Upper lobe of left lung (tissue), 6 donors: ENCODE measurements at places on chromosomes 5 and 9.

DNA sequence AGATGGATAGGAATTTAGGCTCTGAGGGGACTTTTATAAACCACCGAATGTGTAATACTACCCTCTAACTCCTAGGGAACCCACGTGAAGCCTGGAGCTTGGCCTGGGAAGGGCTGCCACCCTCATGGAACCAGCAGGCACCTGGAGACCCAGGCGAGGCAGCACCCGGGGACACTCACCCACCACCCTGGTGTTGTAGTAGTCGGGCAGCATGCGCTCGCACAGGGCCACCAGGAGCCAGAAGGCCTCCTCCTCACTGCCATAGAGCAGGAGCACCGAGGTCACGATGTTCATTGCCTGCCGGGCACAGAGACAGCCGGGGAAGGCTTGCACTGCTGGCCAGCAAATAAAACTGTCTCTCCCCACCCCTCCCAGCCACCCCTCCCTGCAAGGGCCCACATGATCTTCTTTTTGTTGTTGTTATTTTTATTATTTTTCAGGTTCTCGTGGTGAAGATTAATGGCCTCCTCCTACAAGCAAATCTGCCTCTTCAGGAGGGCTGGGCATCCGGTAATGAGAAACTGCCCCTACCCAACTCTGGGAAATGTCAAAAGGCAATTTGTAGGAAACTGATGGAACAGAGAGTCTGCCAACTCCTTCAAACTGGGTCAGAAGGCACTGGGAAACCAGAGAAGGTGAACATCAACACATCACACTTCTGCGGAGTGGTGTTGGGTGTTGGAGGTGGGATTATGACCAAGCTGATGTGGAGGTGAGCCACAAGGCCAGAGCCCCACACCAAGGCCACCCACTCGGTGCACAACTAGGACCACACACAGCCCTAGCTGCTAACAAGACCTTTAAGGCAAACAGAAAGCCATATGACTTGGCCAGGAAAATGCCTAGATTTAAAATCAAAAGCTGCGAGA lies 17.4 kb upstream of the MRNIP start:
- peaks cover 15% of the 10 kb centered on the region for H3K36me3 ChIP-seq
- H3K4me3 ChIP-seq: no peak overlapping the region
- no peaks in the 10 kb centered on the region for H3K27me3 ChIP-seq
- H3K27ac ChIP-seq: no peak overlapping the region
- no peaks in the 10 kb centered on the region for H3K4me1 ChIP-seq
- DNase-seq: no peak

DNA sequence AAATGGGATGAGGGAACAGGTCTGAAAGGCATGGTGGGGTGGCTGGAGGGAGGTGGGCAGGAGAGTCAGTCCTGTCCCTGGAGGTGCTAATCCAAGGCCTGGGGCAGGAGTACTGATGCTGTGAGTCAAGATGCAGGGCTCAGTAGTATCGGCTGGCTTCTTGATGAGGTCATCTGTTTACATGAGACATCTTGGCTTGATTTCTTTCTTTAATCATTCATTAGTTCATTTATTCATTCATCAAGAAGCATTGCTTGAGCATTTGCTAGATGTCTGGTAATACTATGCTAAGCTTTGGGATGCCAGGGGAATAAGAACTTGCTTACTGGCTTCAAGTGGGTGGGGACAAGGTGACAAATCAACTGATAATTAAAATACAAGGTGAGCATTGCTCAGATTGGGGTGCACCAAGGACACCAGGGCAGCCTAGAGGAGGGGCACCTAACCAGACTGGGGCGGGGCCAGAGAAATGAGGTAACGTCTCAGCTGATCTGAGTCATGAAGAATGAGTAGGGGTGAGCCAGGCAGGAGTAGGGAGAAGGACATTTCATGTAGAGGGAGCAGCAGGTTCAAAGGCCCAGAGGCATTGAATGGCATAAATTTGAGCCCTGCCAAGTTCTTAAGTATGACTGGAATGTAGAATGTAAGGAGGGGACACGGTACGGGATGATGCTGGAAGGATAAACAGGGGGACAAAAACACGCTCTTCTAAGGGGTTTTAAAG lies 88.8 kb downstream of the EGFLAM start:
- no peaks in the 10 kb centered on the region for H3K27me3 ChIP-seq
- no peak overlapping the region for H3K27ac ChIP-seq

- DNase-seq: no peak
- no peak overlapping the region for H3K27ac ChIP-seq
- H3K4me1 ChIP-seq: no peaks in the 10 kb centered on the region
- no peak overlapping the region for H3K4me3 ChIP-seq
- H3K36me3 ChIP-seq: no peaks in the 10 kb centered on the region
Observed at GRCh38 chr9:14418941-14419937, 105.3 kb upstream of the NFIB start.

DNA sequence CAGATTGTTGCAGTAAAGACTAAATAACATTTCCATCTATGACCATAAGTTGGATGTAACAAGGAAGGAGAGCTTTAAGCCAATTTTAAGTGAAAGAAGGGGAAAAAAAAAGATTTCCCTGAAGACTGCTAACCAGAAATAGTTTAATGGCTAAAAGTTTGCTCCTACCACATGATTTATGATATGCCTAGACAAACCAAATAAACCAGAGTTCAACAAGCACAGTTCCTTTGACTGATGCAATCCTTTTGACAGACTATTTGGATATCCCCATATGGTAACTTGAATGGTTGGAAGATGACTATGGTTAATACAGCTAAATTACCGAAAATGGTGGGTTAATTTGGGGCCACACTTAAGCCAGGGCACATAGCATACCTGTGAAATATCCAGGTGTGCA lies 338.5 kb downstream of the CETN3 start:
- no peak overlapping the region for H3K27ac ChIP-seq
- H3K4me3 ChIP-seq: no peak overlapping the region
- no peaks in the 10 kb centered on the region for H3K27me3 ChIP-seq
- no peak for DNase-seq

DNA sequence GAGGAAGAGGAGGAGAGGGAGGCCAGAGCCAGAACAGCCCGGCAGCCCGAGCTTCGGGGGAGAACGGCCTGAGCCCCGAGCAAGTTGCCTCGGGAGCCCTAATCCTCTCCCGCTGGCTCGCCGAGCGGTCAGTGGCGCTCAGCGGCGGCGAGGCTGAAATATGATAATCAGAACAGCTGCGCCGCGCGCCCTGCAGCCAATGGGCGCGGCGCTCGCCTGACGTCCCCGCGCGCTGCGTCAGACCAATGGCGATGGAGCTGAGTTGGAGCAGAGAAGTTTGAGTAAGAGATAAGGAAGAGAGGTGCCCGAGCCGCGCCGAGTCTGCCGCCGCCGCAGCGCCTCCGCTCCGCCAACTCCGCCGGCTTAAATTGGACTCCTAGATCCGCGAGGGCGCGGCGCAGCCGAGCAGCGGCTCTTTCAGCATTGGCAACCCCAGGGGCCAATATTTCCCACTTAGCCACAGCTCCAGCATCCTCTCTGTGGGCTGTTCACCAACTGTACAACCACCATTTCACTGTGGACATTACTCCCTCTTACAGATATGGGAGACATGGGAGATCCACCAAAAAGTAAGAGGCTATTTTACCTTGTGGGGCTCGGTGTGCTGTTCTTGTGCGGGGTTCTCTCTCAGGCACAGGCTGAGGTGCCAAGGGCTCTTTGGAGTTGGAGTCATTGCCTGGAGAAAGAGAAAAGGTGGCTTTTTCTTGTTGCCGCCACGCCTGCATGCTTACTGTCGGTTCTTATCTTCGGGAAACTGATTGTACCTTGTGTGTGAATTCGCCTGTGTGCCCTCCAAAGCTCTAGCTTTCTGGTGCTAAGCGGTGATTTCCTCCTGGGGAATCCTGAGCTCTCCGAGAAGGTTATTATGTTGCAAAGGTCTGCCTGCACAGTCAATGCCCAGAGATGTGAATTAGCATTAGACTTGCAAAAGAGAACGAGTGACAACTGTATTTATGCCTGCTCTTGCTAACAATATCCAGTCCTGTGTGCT lies at the start of gene ISL1:
Gene ISL1, plus strand, starts transcription at position 318 of the 991 bp plus-strand sequence. Its CDS starts 224 bp downstream, at position 542.
- peak within 1 kb of the TSS; percentile 30 for H3K4me3 ChIP-seq
- H3K27me3 ChIP-seq: peaks cover 2% of the 10 kb centered on the region
- DNase-seq: peak; percentile 34
- peaks cover 38% of the 10 kb centered on the region for H3K4me1 ChIP-seq

DNA sequence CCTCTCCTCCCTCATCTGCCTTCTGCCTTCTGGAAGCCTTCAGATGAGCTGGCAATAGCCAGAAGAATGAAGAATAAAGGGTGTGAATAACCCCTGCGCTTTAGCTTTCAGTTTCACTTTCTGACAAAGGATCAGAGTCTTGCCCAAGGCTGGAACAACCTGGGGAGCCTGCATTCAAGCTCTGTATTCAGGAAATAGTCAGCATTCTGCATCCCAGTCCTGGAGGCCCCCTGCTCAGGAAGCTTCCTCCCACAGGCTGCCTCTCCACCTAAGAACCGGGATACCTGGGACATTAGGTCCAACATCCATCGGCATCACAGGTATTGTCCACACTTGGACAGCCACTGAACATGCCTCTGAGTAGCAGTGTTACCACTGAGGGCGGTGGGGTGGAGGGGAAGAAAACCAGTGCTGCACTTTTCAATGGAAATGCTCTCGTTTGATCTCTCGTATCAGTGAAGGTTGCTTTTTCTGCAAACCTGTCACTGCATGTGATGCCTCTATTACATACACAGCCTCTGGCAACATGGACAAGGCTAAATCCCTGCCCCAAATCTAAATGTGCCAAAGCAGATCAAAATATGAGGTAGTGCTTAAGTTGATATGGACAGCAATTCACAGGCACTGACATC lies 39.8 kb upstream of the ACO1 start:
- no peaks in the 10 kb centered on the region for H3K36me3 ChIP-seq
- H3K4me1 ChIP-seq: no peaks in the 10 kb centered on the region

DNA sequence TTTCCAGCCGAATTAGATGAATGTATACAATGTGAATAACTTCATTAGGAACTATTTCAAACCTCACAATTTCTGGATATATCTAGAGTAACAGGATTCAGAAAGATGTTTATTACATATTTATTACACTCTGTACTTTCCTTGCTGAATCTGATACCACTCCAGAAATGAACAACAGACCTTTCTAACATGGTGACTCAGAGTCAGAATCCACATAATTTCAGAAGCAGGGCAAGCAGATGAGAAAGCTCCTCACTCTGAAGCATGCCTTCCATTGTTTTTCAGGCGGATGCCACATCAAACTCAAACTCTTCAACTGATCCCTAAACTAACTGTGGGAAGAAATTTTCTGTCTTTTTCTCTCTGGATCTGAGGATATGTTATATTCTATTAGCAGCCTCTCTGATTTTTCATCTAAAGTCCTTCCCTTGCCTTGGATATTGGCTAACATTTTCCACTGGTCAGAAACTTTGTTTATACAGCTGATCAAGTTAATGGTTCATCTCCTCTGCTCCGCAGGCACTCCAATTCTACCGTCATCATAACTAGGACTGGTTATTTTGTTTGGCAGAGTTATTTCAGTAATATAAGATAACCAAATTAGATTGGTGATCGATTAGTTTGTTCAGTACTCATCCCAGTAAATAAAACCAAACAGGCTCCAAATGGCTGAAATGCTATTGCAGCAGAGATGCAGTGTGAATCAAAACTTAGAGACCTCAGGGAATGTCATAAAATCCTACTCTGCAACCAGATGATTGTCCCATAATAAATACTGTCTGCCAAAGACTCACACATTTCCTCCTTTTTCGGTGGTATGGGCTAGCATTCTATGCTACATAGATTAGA lies 556.0 kb downstream of the EBF1 start:
- no peaks in the 10 kb centered on the region for H3K4me1 ChIP-seq
- DNase-seq: no peak
- H3K36me3 ChIP-seq: no peaks in the 10 kb centered on the region
- no peaks in the 10 kb centered on the region for H3K27me3 ChIP-seq
- no peak overlapping the region for H3K4me3 ChIP-seq

- H3K27me3 ChIP-seq: no peaks in the 10 kb centered on the region
- no peaks in the 10 kb centered on the region for H3K4me1 ChIP-seq
- no peak for DNase-seq
Observed at GRCh38 chr9:130954317-130954716, 15.3 kb upstream of the FIBCD1 start.

- H3K27ac ChIP-seq: no peak overlapping the region
- no peaks in the 10 kb centered on the region for H3K4me1 ChIP-seq
- DNase-seq: no peak
Observed at GRCh38 chr5:102286476-102286875, 9.6 kb downstream of the SLCO4C1 start.

DNA sequence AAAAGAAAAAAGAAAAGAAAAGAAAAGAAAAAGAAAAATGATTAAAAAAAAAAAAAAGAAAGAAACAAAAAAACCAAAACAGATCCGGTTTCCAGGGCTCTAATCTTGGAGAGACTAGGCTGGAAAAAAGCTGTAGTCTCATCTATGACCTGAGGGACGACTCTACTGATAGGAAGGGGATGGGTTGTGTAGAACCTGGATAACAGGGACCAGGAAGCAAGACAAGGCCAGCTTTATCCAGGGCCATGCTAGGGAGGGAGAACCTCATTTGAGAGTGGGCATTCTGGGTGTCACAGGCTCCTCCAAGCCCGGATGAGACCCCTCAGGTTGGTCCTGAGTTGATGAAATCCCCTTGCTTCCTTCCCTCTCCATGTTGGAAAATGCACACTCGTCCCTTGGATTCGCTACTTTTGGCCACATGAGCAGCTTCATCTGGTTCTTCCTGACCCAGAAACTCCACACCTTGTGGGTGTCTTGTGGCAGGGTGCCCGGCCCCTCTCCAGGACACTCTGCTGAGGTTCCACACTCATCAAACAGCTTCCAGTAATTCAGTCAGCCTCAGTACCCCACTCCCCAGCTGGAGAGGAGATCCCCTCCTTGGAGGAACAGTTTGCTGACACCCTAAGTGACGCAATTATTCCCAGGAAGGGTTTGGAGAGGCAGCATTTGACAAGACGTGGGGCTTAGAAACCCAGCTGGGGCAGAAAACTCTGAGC lies 71.1 kb upstream of the LHFPL2 start:
- DNase-seq: peak; percentile 36
- no peak overlapping the region for H3K4me3 ChIP-seq
- peaks cover 18% of the 10 kb centered on the region for H3K4me1 ChIP-seq

DNA sequence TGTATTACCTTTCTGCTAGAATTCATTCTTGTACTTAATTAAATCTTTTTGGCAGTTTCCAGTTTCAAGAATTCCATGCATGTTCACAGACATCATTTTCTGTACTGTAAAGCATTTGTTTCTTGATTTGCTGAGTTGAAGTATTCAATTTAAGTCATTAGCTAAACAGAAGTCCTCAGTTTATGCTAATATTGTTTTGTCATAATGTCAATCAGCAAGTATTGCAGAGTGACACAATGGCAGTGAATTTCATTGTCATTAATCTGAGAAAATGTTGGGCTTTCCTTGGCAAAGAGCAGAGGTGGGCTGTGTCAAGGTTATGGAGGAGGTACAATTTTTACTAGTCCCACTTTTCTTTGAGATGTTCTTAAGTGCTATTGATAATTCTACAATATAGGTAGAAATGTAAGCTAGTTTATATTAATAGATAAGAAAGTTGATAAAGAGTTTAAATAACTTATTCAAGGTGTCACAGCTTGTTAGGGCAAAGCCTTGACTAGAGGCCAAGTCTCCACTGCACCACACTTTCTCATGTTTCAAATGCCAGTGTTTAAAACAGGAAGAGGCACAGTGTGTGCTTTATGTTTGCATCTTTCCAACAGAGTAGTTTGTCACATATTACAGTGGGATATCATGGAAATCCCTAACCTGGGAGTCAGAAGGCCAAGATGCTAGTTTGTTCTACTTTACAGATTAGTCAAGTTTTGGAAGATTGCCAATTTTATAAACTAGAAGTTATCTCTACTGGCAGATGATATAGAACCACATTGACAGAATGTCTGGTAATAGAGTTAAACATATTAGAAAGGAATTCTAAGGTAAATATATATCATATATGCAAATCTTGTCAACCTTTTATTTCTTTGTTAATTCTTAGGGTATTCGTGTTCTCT lies 56.3 kb downstream of the SLF1 start:
- no peaks in the 10 kb centered on the region for H3K36me3 ChIP-seq
